NT2/D1 (cell line): ENCODE measurements at places on chromosomes 5 and 9.

DNA sequence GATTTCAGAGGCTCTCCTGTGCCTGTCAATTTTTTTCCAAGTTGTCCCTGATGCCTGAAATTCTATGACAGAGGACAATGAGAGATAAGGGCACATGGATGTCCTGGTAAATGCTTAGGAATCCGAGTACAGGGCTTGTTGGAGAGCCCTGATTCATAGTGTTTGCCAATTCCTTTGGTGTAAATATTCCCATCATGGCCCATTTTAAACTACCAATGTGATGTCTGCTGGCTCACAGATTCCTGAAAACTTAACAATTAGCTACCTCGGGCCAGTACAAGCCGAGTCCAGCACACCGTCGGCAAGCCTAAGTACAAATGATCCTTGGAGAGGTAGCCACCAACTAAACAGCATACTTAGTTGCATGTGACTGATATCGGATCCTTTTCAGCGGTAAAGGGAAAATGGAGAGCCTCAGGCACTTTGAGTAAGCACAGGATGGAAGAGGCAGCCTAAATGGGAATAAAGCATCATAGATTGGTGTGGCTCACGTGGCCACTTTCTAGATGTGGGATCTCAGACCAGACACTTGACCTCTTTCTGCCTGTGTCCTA, 3.6 kb downstream of the ITK start:
- DNase-seq = no peak

DNA sequence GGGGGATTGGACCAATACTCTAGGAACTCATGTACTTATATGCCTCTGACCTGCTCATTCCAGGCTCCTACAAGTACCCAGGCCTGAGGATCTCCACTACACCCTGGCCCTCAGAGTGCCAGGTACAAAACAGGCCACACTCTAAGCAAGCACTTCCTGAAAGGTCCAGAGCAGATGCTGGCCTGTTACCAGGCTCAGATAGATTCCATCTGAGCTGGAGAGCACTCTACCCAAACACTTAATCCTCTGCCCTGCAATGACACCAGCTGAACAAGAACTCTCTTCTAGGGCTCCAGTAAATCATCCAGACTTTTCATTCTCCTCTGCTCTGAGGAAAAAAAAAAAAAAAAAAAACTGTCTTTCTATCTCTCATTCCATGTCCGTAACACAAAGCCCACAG, 2.9 kb downstream of the P4HA2 start:
- no peak for DNase-seq

DNA sequence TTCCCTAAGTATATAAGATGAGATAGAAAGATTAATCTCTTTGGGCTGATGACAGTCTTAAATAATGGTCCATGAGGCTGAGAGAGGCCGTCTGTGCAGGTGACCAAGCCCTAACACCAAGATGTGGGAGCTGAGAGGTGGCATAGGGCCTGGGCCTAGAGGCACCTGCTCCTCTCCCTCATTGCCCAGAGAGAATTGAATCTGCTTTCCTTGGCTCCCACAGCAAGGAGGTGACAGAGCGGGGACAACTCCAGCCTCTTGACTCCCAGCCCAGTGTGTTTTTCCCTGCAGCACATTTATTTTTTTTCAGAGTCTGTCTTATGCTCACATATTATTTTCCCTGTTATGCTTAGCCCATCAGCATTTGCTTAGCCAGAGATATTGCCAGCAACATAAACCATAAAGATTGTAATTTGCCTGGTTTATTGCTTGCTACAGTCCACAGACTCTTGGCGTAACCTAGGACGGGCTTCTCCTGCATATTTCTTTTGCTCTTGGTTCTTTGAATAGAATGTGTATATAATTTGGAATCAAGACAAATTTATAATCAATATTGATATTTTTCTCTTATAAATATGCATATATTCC, 105.6 kb downstream of the NTRK2 start:
- no peak for DNase-seq

- DNase-seq = no peak
Observed at GRCh38 chr5:161064297-161064696, 212.3 kb upstream of the ATP10B start.

GRCh38 chr9:38339496-38339895, 53.0 kb upstream of the ALDH1B1 start:
- no peak for DNase-seq

DNA sequence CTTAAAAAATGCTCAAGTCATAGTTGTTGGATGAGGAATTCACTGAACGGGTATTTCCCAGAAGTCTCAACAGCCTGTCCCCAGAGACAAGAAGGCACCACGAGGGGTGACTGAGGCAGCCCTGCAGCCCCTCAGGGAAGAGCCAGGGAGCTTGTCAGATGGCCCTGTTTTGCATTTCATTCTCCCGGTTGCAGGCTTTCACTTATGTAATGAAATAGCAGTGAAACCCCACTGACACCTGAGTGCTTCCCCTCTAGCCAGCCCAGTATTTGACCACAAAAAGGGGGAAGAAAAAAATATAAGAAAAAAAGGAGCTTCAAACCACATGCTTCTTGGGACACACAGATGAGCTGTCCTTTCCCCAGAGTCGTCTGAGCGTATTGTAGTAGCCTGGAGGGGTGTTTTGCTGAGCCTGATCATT, 75.3 kb upstream of the IL12B start:
- no peak for DNase-seq

DNA sequence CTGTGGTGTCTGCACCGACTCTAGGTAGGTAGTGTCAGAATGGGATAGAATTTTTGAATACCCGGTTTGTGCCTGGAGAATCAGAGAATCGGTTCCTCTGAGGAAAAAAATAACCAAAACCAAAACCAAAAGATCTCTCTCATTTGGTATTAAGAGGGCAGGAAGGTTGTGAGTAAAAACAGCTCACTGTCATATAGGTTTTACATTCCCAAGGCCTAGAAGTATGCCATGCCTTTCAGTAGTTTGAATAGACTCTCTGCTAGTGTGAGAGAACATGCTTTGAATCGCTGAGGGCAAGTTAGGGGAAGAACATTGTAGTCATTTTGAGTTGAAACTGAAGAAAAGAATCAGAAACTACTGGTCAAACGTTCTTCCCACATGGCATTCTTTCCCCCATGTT, 411.4 kb upstream of the CD180 start:
- no peak for DNase-seq

DNA sequence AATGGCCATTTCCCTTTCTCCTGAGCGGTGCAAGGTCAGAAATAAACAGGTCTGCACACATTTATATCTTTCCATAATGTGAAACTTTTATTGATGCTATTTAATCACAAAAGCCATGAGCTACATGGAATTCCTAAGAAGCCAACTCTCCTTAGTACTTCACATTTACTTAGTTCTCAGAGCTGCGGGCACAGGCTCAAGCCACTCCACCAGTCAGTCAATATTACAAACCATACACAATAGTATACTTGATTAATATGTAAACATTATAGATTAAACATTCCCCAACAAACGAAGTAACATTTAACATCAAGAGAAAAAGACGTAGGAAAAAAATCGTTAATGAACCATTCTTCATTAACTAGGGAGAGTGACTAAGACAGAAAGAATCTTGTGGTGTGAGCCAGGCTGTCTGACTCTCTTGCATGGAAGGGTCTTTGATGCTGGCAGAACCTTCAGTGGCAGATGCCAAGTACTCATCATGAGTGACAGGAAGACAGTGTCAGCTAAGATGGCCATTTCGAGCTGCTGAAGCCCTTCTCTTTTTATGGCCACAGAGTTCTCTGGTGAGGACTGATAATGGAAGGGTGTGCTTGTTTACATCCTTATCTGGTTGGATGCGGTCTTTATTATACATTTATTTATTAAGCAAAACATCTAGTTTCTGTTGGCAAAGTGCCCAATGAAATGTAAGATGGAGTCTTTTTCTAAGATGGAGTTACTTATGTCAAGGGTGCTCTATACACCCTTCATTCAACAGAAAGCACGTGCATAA, 115.5 kb upstream of the TUT7 start:
- no peak for DNase-seq

- DNase-seq = no peak
Observed at GRCh38 chr5:111954516-111955395, 197.8 kb upstream of the NREP start.

- no peak for DNase-seq
Observed at GRCh38 chr5:52727576-52727975, 60.1 kb upstream of the ITGA1 start.

DNA sequence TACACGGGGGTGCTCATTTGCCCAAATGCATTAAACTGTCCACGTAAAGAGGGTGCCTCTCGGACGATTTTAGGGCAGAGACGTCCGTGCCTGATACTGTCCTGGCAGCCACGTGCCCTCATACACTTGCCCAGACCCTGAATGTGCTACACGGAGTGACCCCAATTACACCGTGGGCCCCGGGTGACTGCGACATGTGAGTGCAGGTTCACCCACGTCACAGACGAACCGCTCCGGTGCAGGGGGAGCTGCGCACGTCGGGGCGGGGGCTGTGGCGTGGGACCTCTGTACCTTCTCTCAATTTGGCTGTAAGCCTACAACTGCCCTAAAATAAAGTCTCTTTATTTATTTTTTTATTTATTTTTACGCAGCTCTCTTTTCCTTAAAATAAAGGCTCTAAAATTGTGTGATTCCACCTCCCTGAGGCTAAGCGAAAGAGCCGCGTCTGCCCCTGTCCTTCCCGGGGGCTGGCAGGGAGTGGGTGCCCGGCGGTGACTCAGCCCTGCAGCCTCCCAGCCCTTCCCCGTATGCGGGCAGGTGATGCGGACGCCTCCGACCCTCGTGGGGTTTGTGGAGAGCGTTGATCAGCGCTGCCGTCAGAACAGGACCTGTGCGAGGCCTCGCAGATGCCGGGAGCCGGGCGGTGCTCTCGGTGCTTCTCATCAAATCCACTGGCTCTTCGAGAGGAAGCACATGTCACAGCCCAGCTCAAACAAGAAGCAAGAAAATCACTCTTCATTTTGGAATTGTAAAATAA, 9.2 kb upstream of the EGFL7 start:
- DNase-seq = no peak

DNA sequence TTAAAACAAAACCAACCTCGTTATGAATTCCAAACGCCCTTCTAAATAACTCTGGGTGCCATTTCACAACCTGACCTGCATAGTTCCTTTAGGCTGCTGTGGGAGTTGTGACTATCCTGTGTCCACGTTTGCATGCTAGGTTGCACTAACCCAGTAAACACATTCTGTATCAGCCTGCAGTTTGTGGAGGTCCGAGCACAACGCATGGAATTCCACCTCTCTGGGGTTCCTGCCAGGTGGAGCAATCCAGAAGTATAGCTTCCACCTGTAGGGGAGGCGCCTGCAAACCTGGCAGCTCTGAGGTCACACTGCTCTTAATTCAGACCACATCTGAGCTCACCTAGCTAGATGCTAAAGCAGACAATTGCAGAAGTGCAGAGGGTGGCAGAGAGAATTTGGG, 57.2 kb downstream of the MARCHF3 start:
- no peak for DNase-seq

DNA sequence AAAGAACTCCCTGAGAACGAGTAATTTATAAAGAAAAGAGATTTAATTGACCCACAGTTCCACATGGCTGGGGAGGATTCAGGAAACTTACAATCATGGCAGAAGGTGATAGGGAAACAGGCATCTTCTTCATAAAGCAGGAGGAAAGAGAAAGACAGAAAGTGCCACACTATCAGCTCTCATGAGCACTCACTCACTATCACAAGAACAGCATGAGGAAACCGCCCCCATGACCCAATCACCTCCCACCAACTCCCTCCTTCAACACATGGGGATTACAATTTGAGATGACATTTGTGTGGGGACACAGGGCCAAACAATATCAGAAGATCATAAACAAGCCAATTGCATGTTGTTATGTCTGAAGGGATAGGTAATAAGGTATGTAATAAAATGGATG, 935.9 kb upstream of the COX7C start:
- DNase-seq = no peak

- DNase-seq = peak; percentile 57
Observed at GRCh38 chr9:20307621-20308020, 314.7 kb downstream of the MLLT3 start.

- DNase-seq = no peak
Observed at GRCh38 chr5:58983526-58984452, 400.9 kb downstream of the RAB3C start.

DNA sequence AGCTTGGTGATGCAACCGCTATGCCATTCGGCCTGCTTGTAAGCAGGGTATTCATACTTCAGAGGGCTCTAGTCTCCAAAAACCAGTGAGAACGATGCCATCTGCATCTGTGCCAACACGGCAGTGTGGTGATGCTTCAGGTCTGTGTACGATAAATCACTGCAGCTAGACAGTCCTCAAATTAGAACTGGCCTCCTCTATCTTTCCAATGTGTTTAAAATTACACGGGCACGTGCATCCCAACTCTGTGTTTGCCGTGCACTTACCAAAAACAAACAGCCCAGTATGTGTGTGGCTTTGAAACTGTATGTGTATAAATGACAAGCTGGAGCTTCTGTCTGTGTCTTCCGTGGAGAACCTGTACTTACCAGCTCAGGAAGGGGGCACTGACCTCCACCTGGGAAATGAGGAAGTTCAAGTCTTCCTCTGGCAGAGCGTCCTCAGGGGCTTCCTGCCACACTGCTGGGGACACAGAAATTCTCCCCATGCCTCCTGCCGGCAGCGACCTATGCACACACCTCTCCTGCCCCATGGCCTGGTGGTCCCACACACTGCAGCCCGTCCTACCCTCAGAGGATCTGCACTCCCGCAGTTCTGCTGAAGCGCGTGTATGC, 12.3 kb downstream of the MED10 start:
- DNase-seq = no peak

GRCh38 chr9:129626625-129627284, 792 bp downstream of the NTMT1 start:
- no peak for DNase-seq

DNA sequence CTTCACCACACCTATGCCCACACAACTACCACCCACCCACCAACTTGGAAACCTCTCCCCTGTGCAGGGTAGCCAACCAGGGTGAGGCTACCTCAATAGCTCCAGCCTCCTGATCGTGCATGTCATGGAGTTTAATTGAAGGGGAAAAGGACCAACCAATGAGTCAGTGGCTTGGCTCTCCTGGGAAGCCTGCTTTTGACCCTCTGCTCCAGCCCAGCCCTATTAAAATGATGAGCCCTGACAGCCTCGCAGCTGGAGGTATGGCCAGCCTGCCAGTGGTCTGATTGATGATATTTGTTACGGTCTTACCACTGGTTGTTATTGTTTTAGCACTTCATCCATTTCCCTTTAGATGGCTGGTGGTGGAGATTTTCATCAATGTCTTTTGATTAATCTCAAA, 280.4 kb downstream of the SH3GL2 start:
- no peak for DNase-seq

GRCh38 chr9:88605512-88606362, 70.8 kb downstream of the NXNL2 start:
- DNase-seq = no peak

- DNase-seq = peak; percentile 90
Observed at GRCh38 chr9:113340011-113340699, at the start of gene WDR31. WDR31 (minus strand) TSS chr9:113340275; CDS start chr9:113332022, 8,253 bp downstream.

GRCh38 chr5:179224741-179225140, 120.5 kb downstream of the ADAMTS2 start:
- DNase-seq = no peak

- no peak for DNase-seq
Observed at GRCh38 chr5:154038261-154038706, 426 bp downstream of the FAM114A2 start.
